HuH-7.5 (cell line): ENCODE measurements at places on chromosomes 7 and 10.

DNA sequence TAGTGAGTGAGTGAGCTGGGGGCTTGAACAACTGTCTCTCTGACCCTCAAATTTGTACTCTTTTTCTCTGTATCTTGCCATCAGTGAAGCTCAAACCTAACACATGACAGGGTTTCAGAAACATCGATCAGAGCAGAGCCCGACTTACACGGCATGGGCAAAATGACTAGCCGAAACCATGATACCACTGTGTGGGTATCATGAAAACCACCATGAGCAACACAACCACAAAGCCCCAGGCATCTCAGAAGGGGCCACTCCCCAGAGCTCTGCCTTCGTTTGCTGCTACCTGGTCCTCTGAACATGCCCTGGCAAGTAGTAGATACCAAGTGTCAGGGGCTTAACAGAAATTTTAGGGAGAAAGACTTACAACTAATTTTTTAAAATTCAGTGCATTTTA lies 308.5 kb downstream of the WDR11 start:
- no peak for DNase-seq

- no peak for DNase-seq
Measured at GRCh38 chr10:2392145-2392812, 655.0 kb upstream of the ADARB2 start.

DNA sequence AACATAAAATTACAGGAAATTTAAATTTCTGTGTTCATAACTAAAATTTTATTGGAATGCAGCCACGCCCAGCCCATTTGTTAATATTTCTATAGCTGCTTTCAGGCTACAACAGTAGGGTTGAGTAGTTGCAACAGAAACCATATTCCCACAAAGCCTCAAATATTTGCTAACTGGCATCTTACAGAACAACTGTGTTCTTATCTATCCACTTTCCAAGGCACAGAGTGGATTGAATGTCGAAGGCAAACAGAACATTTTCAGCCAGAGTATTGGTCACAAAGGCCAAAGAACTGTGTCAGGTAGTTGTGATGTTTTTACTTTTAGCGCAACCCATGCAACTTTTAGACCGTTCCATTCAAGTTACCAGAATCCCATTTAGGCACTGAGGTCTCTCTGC lies 51.1 kb upstream of the OPN4 start:
- no peak for DNase-seq

DNA sequence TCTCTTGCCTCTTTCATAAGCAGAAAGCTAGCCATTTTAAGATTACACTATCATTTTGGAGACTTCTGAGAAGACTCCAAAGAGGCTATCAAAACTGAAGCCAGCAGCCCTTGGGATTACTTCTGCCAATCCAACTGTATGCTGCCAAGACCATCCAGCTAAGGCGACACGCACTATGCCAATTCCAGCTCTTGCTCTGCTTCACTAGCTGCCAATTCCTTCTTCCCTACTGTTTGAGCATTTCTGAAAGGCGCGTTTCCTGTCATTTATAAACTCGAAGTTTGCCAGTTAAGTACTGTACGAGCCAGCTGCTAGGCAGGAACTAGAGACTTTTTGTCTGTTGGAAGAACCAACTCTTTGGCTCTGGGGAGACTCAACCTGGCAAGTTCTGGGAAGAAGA lies 36.5 kb downstream of the MALSU1 start:
- no peak for DNase-seq

DNA sequence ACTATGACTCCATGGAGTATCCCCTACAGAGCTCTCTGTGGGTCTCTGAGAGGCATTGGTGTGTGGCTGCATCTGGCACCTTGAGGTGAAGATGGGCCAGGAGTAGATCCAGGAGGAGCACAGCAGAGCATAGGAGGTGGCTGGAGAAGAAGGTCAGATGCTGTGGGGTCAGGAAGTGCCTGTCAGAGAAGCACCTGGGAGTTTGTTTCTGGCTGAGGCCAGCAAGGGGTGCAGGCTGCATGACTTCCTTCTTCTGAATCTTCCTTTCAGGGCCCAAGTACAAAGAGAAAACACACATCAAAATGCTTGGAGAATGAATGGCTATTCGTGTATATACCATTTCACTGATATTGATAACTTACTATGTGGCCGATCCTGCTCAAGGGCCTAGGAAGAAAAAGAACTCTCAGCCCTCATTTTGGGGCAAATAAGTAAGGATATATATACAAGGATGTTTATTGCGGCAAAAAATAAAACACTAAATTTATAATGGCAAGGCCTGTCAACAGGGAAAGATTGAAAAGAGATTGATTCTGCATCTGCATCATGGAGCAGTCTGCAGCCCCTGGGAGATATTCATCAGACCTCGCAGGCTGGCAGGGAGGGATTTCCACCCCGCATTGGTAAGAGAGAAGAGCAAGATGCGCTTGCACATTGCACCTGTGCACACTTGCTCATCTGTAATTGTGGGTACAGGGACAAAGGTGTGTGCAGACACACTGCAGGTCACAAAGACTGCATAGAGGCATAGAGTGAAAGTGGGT lies 39.2 kb downstream of the PTPRE start:
- no peak for DNase-seq

- no peak for DNase-seq
Measured at GRCh38 chr10:26612151-26612915, 85.2 kb upstream of the PDSS1 start.
